AG20443 (cell line): ENCODE measurements at places on chromosomes 16 and 17.

DNA sequence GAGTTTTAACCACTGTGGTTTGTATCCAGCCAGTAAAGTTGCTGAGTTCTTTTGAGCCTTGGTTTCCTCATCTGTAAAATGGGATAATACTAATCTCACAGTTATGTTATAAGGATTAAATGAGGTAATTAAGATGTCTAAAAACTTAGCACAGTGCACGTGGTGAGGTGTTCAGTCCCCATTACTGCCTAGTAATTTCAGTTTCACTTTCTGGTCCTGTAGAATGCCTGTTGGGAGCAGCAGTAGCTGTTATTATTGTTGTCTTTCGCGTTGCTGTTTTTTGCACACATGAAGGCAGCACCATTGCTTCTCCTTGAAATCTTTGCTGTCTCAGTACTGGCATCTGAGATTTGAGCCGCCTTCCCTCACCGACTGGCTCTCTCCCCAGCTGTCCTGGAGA, 182.4 kb downstream of the DNAH9 start:
- no peak for DNase-seq

DNA sequence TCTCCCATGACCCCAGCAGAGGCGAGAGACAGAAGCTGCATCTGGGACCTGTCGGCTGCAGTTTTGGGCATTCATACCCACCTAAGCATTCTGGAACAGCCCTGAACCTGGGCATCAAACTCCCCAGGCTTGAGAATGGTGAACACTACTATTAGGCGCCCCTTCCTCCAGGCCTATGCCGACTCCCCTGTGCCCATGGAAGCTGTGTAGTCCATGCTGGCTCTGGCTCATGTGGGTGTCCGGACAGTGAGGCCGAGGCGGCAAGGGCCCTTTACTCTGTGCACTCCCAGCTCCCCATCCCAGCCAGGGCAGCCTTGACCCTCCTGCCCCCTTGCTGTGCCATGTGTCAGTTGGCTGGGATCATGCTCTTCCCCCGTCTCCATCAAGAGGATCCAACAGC, 89.0 kb upstream of the TOB1 start:
- no peak for DNase-seq

DNA sequence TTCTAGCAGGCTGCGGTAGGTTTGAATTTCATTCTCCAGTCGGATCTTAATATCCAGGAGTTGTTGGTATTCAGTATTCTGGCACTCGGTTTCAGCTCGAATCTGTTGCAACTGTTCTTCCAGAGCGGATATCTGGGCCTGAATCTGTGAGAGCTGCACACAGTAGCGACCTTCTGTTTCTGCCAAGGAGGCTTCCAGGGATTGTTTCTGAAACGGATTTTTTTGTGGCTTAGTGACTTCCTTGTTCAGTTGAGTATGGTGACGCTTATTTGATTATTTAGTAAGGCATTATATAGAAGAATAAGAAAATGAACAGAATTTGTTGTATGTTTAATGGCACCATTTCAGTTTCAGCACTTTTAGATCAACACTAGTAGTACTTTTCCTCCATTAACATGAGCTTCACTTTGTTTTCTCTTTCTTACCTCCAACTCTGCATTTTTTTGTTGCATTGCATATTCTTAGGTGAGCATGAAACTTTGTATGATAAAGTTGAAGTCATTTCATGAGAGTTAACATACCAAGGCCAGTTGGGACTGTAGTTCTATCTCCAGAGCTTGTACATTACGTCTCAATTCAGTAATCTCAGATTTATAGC, 2.8 kb downstream of the KRT10 start:
- peak; percentile 34 for DNase-seq

- DNase-seq, result no peak
Measured at GRCh38 chr17:57856792-57857620, 7.2 kb upstream of the MRPS23 start.

- DNase-seq, result no peak
Measured at GRCh38 chr16:31708348-31708747, 165.3 kb upstream of the ZNF267 start.

DNA sequence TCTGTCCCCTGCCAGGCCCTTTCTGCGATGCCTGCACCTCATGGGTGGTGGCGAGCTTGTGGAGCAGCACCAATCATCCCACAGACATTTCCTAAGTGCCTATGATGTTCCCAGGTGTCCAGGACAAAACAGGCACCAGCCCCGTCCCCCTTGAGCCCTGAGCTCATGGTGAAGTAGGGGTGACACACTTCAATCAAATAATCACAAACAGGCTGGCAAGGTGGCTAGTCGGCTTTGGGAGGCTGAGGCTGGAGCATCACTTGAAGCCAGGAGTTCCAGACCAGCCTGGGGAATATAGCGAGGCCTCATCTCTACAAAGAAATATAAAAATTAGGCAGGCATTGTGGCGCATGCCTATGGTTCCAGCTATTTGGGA, 748 bp upstream of the PRSS8 start:
- DNase-seq, result no peak

DNA sequence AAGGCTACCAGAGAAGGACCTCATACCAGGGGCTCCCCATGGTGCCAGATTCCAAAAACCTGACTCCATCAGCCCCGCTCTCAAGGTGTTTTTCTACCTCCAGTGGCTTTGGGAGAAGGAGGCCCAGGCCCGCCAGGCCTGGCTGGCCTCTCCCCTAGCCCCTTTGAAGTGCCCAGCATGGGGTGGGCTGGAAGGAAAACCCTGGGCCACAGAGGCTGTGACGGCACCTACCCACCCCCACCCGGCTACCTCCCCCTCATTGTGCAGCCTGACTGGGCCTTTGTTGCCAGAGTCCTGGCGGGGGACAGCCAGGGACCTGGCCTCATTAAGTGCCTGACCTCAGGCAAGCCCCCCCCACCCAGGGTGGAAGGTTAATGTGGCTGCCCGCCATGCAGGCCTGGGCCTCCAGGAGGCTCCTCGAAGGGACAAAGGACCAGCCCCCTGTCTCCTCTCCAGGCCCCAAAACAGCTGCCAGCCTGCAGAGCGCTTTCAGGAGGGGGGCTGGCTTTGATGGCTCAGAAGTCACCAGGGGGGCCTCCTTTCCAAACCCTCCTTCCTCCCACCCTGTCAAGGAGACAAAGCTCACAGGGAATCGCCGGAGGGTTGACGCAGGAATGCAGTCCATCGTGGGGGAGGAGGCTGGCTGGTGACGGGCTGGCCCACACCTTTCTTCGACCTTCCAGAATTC, 159.4 kb downstream of the ZNF423 start:
- no peak for DNase-seq

DNA sequence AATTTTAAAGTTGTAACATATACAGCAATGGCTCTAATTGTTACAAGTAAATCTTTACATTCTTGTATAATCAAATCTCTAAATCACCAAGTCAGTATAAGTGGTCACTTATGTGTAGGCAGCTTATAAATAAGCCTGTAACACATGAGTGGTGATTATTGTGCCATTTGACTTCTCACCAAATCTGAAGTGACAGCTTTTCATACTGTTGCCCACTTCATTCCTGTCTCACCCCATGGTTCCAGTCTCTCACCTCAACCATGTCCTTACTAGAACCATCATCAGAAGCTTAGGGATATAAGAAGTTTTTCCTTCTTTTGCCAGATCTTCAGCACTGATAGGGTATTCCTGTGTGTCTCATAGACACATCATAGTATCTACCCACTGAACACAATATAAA, 23.5 kb downstream of the TNRC6A start:
- no peak for DNase-seq

DNA sequence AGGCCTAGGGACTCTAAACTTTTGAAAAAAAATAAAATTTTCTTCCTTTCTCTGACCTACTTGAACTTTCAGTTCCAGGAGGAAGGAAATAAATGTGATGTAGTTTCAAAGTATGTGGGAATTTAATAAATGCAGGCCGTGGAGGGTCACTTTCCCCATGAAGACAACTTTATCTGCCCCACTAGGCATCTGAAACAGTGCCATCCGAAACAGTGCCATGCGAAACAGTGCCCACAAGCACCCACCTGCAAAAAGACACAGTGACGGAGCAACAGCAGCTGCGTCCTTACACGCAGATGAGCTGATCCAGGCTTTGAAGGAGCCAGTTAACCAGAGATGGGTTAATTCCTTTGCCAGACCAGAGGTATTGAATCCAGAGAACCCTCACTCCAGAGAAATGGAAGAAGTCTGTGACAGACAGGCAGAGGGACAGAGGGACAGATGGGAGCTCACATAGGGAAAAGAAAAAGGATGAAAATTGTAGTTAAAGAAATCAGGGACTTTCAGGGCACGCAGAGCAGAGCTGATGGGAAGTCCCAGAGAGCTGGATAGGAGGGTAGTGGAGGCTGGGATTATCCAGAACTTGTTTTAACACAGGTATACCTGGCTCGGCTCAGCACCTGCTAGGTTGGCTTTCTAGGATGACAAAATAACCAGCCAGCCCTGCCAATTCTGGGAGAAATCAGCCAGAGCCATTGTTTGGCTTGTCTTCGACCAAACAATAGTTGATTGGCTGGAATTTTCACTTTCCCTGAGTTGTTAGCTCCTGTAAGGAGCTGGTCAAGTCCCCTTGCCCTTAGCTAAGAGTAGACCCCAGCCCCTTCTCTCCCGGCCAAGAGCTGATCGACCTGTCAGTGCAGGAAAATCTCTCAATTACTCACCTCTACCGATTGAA, 17.1 kb upstream of the HOXB13 start:
- no peak for DNase-seq

- no peak for DNase-seq
Measured at GRCh38 chr17:29049541-29050145, 6.7 kb downstream of the PIPOX start.

DNA sequence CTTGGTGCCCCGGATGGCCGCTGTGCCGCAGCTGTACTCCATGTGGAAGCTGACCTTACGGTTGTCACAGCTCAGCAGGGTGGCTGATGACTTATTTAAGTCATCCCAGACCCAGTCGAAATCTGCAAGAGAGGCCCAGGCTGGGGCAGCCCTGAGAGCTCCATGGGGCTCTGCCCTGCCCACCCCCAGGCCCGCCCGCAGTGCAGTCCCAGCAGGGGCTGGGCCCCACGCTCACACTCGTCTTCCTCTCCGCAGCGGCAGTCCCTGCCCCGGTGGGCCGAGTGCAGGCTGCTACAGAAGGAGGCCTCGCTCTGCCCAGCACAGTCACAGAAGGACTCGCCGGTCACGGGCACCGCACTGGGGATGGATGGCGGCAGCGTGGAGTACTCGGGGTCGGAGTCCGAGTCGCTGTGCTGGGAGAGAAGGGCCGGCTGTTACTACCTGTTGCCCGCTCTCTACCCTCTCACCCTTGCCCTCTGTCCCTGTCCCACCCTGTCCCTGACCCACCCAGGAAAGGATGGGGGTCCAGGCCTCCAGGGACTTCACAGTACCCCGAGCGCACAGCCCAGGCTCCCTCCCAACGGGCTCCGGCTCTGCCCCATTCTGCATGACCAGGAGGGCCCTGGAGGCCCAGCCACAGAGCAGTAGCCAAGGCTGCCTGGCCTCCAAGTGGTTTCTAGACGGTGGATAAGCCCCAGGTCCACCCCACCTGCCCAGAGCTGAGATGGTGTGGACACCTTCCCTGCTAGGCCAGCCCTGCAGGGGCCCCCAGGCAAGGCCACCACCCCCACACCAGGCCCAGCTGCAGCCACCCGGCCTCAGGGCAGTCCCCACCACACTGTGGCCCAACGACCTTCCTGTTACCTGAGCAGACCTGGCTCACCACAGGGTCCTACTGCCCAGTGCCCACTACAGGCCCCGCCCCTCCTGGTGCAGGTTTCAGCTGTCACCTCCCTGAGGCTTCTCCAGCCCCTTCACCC, 3.9 kb downstream of the SPSB3 start:
- no peak for DNase-seq
